ENCODE measurements at places on chromosomes 7 and 10.

- no peak for DNase-seq
These were observed 43.5 kb downstream of the STRA8 start for GRCh38 chr7:135277161-135277560.

DNA sequence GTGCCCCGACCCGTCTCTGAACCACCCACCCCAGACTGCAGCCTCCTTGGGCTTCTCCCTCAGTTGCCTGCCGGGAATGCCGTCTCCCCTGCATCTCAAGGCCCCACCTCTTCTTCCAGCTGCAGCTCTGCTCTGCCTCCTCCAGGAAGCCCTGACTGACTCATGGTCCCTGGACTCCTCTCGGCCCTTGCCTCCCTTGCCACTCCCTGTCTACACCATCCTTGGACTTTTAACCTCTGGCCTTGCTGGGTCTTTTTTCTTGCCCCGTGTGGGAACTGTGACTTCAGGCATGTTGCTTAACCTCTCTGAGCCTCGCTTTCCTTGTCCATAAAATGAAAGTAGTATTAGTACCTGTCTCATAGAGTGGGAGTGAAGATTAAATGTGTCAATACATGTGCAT lies 56.3 kb downstream of the C10orf105 start:
- no peak for DNase-seq

DNA sequence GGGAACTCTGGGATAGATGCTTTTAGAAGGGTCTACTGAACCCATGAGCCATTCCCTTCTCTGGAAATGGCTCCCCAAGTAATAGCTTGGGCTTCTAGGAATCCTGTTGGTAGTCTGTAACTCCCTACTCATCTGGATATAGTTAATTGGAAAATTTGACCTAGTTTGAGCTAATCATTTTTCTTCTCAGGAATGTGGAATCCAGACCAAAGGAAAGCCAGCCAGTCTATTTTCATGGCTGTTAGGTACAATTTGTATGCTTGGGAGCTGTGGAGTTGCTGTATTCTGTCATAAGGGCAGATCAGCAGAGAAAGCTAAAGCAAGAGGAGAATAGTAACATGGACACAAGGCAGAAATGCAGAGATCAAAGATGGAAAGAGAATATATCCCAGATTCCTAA lies 71.6 kb upstream of the C1GALT1 start:
- no peak for DNase-seq

DNA sequence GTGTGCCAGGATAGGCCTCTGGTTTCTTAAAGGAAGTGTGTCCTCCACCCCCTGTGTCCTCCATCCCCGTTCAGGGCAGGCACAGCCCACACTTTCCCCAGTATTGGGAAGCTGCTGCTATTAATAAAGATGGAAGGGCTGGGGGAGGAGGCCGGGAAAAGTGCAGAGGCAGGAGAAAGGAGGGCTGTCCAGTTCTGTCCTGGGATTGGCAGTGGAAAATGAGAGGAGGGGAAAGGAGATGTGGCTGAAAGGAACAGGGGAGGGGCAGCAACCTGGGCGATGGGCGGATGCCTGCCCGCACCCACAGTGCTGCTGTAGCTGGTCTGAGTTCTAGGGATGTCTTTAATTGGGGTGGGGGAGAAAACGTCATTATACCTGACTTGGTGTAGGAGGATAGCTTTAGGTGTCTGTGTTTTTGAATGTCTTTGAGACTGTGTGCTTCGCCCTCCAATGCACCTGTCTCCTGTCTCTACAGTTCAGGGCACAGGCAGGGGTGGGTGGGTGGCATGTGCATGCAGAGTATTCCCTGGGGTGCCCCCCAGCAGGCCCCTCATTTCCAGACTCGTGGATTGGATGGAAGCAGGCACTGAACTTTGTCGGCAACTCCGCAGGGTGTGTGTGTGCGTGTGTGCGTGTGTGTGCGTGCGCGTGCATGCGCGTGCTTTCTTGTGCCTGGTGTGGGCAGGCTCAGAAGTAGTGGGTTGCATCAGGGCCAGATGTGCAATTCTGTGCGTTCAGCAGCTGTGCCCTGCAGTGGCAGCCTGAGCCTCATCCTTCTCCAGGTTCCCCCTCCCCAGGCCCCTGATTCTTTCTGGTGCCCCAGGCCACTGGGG lies 2.5 kb downstream of the TRIM8 start:
- DNase-seq: no peak

DNA sequence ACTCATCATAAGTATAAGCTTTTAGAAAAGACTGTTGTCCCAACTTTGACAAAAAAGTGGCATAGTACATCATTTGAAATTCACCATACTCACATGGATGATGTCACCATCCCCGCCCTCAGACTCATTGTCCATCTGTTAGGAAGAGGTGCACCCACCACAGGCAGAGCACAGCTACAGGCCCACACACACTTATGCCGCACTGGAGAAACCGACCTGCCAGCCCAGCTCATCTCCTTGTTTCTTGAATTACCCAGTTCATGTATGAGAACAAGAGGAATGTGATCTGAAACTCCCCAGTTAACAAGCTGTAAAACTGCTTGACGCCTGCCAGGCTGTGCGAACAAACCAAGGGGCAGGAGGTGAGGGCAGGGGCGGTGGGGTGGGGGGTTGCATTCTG lies 312.0 kb downstream of the DPP6 start:
- DNase-seq: no peak

- DNase-seq: no peak
These were observed 366.2 kb upstream of the TMEM229A start for GRCh38 chr7:124398937-124399552.

DNA sequence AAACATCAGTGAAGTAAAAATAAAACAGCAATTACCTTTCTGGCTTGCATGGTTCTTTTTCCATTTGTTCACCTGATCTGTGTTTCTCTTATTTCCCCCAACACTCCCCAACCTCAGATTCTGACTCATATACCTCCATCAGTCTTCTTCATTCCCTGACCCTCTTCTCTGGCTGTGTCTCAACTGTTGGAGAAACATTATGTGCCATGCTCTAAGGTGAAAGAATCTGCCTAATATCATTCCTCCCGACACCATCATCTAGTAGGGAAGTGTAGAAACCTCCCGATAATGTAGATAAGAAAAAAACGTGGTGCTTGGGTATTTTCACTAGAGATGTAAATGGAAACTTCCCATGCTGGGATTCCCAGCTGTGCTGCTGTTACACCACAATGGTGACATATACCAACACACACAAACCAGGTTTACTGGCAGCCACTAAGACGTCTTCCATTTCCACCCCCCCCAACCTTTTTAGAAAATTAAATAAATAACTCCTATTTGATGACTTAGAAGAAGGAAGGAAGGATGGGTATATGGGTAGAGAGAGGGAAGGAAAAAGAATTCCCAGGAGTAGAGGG lies 63.4 kb downstream of the OSBPL3 start:
- no peak for DNase-seq

DNA sequence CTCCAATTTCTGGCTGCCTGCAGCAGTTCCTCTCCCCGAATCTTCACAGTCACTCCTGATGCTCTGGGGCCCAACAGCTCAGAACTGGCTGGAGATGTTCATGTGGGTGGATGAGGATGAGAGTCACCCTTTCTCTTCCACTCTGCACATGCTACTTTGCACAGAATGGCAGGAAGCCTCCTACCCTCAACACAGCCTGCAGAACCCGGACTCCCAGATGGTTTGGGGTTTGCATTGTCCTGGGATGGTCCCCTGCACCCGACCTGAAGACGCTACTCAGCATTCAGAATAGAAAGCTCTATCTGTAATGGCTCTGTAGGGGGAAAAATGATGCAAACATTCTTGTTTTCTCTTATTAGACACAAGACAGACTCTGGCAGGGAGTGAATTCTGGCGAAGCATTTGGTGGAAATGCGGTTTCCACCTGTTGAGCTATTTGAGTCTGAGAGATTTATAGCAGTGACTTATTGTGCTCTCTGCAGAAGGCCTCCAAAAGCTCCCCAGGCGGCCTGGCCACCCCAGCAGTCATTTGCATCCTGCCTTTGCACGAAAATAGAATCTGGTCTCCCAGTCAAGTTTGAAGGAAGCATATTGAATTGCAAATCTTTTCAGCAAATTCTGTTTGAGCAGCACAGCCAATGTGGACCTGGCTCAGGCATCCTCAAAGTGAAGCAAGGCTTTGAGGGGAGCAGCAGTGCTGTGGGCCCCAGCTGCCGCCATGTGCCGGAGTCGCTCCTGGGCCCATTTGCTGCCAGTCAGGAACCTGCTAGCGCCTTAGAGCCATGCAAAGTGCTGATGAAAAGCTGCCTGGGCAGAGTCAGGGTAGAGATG lies 309.3 kb downstream of the TCERG1L start:
- DNase-seq: no peak

GRCh38 chr7:70392256-70392876 lies 739.6 kb upstream of the GALNT17 start:
- no peak for DNase-seq

DNA sequence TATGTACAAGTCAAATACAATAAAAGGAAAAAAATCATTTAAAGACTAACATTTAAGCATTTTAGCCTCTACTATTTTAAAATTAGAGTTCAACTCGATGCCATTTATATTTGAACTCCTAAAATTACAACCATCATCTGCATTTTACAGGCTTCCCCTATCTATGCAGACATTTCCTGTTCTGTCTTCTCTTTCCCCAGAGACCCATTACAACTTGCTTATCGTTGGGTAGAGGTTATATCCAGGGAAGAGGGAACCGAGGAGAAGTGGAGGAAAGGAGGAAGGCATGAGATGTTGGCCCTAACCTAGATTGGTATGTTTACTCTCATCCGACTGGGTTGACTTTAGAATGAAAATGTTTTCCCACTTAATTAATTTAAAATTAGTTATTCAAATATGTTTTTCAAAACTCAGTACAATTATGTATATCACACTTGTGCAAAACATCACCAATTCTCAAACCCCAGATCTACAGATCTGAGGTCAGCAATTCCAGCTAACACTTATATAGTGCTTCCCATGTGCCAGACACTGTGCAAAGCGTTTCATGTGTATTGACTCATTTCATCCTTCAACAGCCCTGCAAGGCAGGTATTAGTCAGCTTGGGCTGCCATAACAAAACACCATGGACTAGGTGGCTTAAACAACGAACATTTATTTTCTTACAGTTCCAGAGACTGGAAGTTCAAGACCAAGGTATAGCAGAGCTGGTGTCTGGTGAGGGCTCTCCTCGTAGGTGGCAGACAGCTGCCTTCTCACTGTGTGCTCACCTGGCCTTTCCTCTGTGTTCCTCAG lies 27.3 kb upstream of the HERPUD2 start:
- no peak for DNase-seq

DNA sequence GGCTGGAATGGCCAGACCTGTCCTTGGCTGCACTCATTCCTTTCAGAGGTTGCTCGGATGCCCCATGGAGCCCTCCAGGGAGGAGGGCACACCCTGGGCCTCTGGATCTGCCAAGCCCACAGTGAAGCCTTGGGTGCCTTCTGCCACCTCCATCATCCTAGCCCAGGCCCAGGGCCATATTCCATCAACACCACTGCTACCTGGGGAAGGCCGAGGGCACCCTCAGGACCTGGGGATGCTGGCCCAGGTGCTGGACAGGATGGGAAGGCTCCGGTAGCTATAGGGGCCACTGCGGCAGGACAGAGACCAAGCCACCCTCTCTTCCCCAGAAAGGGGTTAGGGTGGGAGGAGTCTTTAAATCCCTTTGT lies 810 bp downstream of the OPN4 start:
- no peak for DNase-seq

GRCh38 chr10:43866712-43867111 lies 218.0 kb upstream of the ZNF32 start:
- DNase-seq: no peak

GRCh38 chr10:131257027-131257426 lies 54.5 kb downstream of the TCERG1L start:
- DNase-seq: no peak

GRCh38 chr7:133510326-133511055 lies 257.6 kb downstream of the EXOC4 start:
- no peak for DNase-seq

GRCh38 chr7:116324582-116324981 lies 114.2 kb downstream of the TES start:
- DNase-seq: no peak

DNA sequence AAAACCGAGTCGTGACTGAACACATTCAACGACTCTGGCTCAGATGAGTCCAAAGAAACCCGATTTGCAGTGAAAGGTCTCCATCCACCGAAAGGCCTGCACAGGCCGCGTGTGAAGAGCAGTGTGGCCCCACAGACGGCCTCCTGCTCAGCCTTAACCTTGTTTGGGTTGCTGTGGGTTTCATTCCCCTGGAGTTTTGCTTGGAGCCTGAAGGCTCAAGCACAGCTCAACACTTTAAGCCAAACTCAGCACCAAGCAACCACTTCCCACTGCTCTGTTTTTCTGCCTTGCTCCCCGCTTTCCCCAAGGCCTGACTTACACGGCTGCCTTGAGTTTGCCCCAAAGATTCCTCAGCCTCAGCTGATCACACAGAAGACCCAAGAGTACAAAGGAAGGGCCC lies 398.2 kb upstream of the NFE2L3 start:
- no peak for DNase-seq

GRCh38 chr7:20601121-20601520 lies 14.3 kb upstream of the ABCB5 start:
- no peak for DNase-seq

GRCh38 chr7:32762925-32763293 lies 128.7 kb downstream of the KBTBD2 start:
- DNase-seq: no peak

DNA sequence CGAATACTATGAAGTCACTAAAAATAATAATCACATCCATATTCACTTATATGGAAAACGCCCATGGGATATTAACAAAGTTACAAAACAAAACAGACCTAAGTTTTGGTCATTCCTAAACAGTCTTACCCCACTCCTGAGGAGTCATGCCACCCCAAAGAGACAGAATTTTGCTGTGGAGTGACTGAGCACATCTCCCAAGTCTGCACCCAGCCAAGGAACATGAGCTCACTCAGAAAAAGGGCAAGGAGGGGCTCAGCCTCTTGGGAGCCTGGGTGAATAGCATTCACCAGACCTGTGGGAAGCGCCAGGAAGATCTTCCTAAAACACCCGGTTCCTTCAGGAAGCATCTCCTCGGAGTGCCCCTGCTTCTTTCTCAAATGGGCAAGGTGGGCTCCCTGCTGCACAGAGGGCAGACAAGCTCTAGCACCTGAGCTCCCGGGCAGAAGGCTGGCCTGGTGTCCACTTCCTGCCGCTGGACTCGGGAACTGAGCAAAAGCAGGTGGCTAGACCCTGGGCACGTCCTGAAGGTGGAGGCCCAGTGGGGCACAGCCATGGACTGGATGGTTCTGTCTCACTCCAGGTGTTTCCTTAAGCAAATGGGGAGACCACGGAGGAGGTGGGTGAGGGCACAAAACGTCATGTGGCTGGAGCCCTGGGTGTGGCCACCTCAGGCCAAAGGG lies 31.0 kb downstream of the TNS3 start:
- no peak for DNase-seq

- no peak for DNase-seq
These were observed 298.6 kb downstream of the TFEC start for GRCh38 chr7:115731796-115732471.

- no peak for DNase-seq
These were observed 77.5 kb upstream of the SORCS3 start for GRCh38 chr10:104563548-104563947.

DNA sequence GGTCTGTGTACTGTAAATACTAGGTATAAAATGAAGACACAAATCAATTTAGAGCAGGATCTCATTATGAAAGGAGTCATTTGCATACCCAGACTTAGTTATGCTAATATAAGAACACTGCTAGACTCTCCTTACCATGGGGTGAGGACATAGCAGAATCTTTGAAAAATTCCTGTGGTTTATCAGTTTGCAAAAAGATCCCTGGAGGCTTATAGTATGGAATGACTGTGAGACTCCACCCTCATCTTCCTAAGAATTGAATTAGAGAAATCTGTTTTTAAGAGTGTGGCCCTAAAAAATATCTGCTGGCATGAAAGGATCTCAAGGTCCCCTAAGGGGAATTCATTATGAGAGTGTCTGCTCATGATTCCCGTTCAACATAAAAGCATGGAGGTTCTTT lies 63.2 kb downstream of the WNT2 start:
- no peak for DNase-seq

- no peak for DNase-seq
These were observed 3.4 kb downstream of the DNMBP start for GRCh38 chr10:100006243-100006886.
